Suppressor macrophage (primary cell): ENCODE measurements at places on chromosomes 1 and 21.

DNA sequence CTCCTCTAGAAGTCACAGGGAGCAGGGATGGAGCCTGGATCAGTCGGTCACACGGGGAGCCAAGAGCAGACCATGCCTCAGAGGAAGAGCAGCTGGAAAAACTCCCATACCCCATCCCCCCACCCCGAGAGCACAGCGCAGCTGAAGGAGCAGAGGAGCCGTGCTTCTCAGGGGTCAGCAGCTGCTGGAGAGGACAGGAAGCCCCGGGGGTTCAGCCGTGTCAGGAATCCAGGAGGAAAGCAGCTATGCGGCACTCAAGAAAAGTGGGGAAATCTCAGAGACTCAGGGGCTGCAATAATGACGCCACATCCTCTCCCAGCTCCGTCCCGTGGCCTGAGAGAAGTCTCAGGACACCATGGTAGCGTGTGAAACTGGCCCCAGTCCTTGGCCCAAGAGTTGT, 102.3 kb downstream of the NPHP4 start:
- DNase-seq, result no peak

GRCh38 chr21:35436899-35437298, 387.8 kb upstream of the RUNX1 start:
- no peak for DNase-seq

GRCh38 chr1:30698401-30698981, 24.9 kb downstream of the MATN1 start:
- DNase-seq, result no peak

DNA sequence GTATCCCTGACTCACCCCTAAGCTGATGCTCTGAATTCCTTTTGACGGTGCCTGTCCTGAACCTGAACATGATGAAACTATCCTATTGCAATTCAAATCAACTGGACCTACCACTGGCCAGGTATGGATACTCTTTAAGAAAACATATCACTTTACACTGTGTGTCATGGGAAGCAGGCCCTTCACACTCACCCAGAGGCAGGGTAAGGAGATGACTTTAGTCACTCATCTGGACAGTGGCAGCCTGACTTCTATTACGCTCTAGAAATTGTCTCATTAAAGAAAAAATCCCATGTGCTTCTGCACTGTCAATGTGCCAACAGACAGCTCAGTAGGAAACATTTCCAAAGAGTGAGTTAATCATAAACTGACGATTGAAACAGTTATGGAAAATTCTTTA, 94.3 kb downstream of the VAV3 start:
- DNase-seq, result no peak

- peak; percentile 98 for DNase-seq
These were observed 58.2 kb downstream of the BCL9 start for GRCh38 chr1:147599362-147600118.

GRCh38 chr1:117014209-117014608, 12.6 kb downstream of the CD101 start:
- DNase-seq, result no peak

GRCh38 chr1:184035719-184036516, 1.6 kb downstream of the COLGALT2 start:
- no peak for DNase-seq

DNA sequence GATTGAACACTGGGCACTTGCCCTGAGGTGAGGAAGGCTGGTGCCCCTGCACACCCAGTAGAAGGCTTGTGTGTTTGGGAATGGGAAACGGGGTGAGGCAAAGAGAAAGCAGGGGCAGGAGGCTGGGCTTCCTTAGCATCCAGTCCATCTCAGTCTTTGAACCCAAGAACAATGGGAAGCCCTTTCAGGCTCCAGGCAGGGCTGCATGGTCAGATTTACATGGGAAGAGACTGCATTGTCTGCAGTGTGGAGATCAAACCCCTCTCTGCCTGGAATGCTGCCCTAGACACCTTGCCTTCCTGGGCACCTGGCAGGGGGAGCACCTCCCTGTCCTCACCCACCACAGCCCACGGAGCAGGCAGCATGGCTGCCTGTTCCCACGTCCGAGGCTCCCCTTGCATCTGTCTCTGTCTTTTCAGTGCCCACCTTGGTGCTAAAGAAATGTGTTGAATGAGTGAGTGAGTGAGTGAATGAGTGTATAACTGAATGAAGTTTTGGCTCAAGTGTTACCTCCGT, 268.5 kb downstream of the GRIK3 start:
- no peak for DNase-seq

DNA sequence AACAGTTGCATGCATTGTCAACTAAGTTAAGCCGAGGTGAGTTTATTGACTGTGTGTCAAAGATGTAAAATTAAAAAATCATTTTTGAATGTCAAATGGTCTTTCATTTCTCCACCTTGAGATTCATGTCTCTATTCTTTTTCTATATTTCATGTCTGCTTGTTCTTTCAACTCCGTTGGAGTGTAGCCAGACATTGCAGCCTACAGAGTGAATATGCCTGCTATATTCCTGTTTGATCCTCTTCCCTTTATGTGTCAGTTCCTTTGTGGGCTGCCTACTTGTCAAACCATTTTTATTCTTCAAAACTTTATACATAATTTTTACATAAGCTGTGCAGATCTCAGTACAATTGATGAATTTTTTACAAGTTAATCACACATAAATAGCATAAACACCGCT, 1325.8 kb upstream of the PRMT6 start:
- no peak for DNase-seq

GRCh38 chr1:44670751-44671640, 3.3 kb downstream of the TMEM53 start:
- DNase-seq, result no peak

- DNase-seq, result peak; percentile 52
These were observed 167.2 kb upstream of the HMCN1 start for GRCh38 chr1:185566995-185567394.

DNA sequence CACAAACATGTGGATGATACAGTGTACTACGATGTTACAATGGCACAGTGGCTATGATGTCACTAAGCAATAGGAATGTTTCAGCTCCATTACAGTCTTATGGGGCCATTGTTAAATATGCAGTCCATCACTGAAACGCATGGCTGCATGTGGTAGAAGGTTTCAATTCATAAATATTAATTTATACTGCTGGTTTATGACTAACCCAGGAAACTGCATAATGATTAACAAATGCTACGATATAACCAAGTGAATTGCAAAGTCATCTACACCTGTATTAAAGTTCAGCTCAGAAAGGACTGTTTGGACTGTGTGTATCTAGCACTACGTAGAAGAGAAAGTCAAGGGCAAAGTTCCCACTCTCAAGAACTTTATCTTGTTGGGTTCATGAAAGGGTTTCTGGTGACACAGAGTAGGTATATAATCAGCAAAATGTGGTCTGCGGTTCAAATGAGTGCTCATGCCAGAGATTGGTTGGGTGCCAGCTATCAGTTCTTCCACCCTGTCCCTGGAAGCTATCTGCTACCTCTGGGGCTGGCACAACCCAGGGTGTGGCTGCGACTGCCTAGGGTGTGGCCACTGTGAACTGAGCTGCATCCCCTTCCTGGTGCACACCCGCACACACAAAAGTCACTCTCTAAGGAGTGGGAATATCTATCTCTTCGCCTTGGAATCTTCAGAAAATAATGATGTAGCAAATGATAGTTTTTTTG, 14.8 kb downstream of the MGST3 start:
- no peak for DNase-seq

DNA sequence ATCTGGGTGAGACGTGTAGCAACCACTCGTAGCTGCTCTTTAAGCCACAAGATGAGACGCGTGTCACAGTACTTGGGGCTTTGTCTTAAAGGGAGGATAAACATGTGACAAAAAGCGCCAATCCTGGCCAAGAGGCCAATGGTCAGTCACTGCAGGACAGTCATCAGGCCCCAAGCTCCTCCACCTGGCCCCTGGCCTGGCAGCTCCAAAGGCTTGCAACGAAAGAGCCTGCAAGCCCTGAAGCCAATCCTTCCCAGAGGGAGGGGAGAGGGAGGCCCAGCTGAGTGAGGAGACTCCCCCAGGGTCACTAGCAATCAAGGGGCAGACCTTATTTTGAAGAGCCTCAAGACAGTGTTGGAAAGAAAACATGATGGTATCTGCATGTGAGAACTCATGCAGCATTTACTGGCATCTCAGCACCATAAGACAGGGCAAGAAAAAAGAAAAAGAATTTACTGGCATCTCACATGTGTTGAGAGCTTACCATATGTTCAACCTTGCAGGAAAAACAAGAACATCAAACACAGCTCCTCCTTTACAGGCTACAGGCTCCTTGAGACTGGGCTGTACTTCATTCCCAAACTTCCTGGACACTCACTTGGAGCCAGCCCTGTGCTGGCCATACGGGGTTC, 11.4 kb downstream of the GLIS1 start:
- DNase-seq, result no peak

DNA sequence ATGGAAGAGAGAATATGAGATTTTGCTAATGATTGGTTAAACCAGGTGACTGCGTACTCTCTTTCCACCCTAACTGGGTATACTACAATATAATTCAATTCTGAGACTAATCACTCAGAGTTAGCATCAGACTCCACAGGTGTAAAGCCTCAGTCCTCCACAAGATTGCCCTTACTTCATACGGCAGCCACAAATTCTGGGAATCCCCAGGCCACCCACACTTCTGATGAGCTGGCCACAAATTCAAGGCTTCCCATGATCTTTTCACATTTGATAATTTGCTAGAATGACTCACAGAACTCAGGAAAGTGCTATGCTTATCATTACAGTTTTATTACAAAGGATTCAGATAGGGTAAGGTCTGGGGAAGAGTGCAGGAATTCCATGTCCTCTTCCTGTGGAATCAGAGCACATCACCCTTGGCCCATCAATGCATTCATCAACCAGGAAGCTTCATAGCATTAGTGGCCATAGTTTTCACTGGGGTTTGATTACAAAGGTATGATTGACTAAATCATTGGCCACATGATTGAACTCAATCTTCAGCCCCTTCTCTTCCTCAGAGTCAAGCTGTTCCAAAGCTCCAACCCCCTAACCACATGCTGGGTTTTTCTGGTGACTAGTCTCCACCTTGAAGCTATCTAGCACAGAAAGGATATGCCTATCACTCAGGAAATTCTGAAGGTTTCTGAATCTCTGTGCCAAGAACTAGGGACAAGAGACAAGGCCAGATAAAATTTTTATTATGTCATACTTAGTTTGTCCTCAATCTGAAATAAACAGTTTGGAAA, 131.7 kb downstream of the HHIPL2 start:
- DNase-seq, result no peak

DNA sequence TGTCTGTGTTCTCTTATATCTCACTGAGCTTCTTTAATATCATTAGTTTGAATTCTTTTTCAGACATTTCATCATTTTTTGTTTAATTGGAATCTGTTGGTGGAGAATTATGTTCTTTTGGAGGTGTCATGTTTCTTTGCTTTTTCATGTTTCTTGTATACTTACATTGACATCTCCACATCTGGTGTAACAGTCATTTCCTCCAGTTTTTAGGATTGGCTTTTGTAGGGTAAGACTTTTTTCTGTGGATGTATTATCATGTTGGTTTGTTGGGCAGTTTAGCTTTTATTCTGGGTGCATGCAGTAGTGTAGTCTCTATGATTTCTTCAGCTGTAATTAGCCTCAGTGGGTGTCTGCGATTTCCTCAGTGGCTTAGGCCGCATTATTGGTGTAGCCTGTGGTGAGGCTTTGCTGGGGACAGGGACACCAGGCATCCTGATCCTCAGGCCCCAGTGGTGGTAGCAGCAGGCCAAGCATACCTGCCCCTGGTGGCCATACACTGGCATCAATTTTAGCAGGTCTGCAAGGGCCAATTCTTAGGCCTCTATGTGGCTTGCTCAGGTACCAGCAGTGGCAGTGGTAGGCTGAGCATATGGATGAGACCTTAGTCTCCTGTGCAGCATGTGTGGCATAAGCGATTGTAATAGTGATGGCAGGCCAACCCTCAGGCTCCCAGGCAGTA, 77.6 kb upstream of the SAMD13 start:
- DNase-seq, result no peak

DNA sequence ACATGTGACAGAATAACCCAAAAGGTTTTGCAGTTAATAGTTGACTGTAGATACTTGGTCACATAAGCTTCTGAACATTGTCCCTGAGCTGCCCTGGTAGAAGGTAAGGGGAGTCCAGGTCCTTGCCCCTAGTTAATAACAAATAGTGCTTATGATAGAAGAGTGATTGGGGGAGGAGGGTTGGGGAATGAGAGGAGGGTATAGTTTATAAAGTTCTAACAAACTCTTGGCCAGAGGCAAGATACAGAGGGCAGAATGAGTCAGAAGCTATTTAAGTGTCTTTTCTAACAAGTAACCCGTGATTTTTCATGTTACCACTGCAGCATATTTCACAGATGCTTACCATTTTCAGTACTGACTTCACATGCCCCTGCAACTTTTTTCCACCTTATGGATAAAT, 26.7 kb upstream of the MYOCOS start:
- DNase-seq, result no peak

DNA sequence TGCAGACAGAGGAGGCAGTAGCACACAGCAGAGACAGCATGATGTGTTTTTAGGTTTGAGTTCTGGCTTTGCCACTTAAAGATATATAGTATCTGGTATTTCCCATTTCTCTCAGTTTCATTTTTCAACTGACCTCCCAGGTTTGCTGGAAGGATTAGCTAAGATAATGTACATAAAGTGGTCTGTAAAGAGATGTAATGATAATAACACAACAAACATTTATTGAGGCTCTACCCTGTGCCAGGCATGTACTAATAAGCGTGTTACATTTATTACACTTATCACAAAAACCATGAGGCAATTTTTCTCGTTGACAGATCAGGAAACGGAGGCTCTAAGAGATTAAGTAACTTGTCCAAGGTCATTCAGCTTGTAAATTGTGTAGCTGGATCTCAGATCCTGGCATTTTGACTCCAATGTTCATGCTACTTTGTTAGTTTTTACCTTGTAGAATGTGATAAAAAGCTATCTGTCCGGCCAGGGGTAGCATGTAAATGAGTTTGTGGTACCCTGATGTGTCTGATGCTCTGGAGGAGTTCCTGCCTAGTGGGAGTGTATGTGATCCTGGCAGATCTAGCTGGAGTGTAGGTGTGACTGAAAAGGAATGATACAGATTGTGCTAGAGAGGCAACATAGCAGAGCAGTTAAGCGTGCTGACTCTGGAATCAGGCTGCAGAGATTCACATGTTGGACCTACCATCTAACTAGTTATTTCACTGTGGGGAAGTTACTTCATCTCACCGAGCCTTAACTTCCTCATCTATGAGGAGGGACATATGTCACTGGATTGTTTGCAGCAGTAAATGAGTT, 146.6 kb downstream of the VPS13D start:
- peak; percentile 91 for DNase-seq

DNA sequence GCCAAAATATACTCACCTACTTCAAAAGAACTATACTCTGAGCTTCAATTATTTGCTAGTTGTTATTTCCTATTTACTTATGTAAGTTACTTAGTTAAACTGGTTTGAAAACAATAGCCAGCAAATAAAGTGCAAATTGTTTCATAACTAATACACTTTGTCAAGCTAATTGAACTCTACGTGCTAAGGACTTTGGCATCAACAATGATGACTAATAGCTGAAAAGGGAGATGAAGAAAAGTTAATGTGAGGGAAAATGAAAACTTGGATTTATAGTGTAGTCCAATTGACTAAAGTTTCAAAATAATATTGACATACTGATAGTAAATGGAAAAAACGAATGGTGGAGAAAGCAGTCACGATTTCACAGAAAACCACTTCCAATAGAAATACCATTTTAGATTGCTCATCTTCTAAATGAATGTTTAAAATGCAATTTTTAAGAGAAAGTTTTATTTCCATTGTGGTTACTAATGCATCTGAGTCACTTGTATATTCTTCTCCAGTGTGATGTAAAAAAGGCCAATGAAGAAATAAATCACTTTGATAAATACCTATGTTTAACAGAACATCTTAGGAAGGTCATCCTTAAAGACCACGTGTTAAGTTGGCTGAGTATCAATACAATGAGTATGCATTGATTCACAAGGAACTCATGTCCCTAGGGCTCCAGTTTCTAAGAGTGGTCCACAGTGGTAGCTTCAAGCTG, 455.2 kb downstream of the LTN1 start:
- DNase-seq, result no peak

- no peak for DNase-seq
These were observed 437.6 kb downstream of the PTPRU start for GRCh38 chr1:29673669-29674626.
